Activated B cell treated with CpG ODN at 0.5 μM for 24 hours (primary cell): ENCODE measurements at places on chromosomes 12 and 14.

- DNase-seq, result no peak
These were observed at the start of gene KRT83 for GRCh38 chr12:52320784-52321400. TSS of gene KRT83 (minus strand) at chr12:52321398. CDS start at chr12:52321335, 63 bp downstream.

- no peak for DNase-seq
These were observed 44.0 kb upstream of the FRMD6 start for GRCh38 chr14:51607711-51608110.

DNA sequence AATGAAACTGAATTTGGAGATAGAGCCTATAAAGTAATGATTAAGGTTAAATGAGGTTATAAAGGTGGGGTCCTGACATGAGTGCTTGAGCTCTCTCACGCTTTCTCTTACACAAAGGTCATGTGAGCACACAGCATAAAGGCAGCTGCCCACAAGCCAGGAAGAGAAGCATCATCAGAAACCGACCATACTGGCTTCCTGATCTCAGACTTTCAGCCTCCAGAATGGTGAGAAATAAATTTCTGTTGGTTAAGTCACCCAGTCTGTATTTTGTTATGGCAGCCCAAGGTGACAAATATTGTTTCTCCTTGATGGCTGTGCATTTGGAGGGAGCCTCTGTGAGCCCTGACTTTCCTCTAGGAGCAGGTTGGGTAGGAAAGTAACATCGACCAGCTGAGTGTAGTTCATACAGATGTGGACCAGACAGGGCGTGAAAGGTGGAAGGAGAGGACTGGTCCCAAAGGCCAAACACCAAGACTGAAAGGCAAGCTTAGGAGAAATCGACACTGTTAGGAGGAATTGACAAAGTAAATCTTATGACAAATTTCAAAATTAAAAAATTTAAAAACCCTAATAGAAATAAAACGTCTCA, 97.6 kb upstream of the SLC38A2 start:
- DNase-seq, result no peak

DNA sequence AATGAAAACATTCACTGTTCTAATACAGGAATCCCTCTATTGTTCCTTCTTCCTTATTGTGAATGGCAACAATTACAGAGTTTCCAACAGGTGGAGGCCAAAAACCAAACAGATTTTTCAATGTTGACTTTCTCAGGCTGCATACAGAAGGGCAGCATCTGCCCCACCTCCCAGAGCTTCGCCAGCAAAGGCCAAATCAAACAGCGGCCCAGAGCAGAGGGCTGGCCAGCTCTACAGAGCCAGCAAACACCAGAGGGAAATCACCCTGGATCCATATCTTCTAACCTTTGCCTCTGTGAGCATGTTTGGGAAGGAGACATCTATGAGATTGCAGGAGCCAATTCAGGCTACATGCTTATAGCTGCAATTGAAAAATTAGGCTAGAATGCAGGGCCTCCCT, 4.4 kb upstream of the CRACR2A start:
- no peak for DNase-seq

DNA sequence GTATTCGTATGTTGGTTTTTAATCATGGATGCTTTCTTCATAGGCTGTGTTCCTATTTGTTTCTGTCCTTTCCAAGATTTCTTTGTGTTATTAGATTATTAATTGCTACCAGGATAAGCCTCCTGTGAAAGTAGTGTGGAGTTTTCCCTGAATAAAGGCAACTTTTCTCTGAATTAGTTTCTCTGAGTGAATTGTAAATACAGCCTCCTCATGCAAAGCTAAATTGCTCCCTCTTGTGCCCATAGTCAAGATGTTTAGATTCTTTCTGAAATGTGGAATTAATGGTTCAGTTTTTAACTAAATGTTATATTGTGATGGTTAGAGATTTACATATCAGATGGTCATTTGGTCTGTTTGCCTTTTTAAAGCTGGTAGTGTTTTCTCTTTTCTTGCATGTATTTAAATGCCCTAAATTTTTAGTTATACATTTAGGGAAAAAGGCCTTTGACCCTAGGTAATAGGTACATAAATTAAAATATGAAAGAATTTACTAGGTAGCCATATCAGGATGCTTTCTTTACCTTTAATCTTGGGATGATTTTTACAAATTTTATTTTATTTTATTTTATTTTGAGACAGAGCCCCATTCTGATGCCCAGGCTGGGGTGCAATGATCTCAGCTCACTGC, 8.9 kb downstream of the APAF1 start:
- DNase-seq, result no peak

DNA sequence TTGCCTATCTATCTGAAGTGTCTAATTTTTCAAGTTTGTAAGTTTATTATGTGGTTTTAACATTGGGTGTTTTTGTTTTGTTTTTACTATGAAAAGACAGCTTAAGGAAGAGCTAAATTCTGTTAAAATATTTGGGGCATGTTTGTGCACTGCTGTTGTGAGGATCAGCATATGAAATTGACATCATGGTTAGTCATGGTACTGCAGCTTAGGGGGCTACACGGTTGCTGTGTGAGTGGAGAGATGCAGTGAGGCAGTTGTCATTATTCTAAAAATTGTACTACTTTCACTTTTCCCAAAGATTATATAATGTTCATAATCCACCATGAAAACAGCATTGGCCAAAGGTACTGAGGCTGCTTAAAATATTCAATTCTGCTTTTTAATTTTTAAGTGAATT, 49.0 kb downstream of the ZC3H14 start:
- DNase-seq, result no peak

- DNase-seq, result no peak
These were observed 290.4 kb upstream of the RTL1 start for GRCh38 chr14:101193845-101194372.

DNA sequence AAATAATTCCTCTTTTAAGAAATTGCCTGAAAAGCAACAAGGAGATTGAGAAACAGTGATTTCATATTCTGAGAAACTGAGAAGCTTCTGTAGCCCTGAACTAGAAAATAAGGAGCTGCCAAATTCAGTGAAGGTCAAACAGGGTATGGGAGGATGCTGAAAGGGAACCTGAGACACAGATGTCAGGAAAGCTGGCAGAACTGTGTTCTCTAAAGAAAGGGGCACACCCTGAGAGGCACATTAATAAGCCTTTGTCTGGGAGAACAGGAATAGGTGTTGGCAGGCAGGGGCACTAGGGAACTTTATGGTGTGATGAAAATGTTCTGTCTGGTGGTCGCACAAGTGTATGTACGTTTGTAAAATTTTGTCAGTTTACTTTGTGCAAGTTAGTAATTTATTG, 29.6 kb downstream of the VRK1 start:
- DNase-seq, result no peak
